ENCODE measurements at places on chromosomes 5 and 9.

DNA sequence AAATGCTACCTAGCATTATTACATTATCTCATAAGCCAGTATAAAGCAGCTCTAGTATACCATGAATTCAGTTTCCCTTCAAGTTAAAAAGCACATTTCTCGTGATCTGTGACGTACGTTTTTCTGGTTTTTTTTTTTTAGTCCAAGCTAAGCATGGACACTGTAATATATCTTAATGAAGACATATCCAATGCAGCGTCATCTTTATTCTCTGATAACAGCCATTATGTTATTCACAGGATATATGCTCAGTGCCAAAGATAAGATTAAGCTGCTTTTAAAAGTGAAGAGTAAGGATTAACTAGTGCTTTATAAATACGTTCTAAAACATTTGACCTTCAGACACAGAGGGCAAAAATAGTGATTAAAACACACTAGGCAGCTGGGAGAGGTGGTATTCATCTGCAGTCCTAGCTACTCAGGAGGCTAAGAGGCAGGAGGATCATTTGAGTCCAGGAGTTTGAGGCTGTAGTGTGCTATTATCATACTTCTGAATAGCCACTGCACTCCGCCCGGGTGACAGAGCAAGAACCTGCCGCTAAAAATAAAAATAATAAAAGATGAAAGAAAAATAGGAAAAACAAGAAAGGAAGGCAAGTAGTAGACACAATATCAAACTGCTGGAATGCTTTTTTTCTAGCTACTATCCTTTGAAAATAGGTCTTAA lies 7.7 kb downstream of the CSNK1A1 start:
- no peak for DNase-seq

DNA sequence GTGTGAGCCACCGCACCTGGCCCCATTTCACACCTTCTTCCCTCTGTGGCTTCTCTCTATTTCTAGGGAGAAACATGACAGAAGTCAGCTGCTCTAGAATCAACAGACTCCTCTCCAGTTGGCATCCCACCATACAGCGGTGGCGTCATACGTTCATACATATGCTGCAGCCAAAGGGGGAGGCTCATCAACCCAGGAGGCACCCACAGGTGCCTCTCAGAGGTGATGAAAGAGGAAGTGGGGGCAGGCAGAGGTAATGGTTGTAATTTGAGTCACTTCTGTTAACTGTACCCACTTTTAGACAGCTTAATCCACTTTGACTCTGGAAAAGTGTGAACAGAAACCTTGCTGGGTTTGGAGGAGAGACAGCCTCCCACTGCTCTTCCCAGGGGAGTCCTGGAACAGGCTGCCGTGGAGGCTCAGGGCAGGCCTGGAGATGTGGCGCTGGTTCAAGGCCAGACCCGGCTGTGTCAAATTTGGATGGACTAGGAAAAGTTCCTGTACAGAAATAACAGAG lies 47.3 kb upstream of the SUB1 start:
- DNase-seq, result no peak

GRCh38 chr9:18834740-18835361 lies 198.2 kb downstream of the SAXO1 start:
- DNase-seq, result no peak

GRCh38 chr5:126358525-126358924 lies 64.7 kb upstream of the GRAMD2B start:
- no peak for DNase-seq

DNA sequence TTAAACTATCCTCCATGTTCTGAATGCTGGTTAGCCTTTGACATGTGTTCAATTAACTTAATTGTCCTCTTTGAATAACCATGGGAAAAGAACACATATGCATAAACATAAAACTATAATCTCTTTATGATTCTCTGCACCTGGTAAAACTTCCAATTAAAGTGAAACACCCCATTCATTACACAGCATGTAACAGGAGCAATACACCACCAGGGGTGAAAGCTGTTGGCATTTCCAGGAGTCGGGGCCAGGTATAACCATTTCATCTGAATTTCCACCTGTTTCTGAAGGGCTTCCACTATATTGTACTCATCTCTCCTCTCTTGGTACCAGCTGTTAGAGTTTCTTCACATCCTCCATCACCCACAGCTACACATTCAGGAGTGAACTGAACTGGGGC lies 303.8 kb downstream of the EDIL3 start:
- DNase-seq, result no peak

DNA sequence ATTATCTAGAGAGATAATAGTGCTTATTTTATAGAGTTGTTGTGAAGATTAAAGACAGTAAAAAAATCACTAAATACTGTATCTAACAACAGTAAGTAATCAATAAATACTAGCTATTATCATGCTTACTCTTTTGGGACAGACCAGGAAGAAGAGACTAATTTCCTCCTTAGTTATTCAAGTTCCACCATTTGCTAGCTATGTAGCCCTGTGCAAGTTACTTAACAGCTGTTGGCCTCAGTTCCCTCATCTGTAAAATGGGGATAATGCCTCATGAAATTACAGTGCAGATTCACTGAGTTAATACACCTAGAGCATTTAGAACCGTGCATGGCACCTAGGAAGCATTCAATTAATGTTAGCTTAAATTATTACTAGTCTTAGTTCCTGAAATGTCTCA lies 2.6 kb downstream of the RBM18 start:
- DNase-seq, result no peak

DNA sequence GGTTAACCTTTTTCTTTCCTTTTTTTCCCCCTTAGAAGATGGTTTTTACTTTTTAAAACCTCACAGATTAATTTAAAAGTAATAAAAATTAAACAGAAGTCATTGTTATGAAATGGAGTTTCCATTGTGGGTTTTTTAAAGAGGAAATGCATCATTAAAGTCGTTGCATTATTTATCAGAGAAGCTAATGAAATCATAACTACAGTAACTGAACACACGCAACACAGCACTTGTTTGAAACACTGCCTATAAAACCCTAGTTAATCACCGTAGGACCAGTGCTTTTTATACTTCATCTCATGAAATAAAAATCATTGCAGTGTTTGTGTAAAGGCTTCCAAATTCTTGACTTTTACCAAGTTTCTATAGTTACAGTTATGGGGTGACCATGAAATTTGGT lies 82.4 kb upstream of the NTRK2 start:
- no peak for DNase-seq

GRCh38 chr9:21746550-21746949 lies 55.9 kb upstream of the MTAP start:
- DNase-seq, result no peak

- no peak for DNase-seq
These were observed 2.0 kb downstream of the TNC start for GRCh38 chr9:115115924-115116323.

DNA sequence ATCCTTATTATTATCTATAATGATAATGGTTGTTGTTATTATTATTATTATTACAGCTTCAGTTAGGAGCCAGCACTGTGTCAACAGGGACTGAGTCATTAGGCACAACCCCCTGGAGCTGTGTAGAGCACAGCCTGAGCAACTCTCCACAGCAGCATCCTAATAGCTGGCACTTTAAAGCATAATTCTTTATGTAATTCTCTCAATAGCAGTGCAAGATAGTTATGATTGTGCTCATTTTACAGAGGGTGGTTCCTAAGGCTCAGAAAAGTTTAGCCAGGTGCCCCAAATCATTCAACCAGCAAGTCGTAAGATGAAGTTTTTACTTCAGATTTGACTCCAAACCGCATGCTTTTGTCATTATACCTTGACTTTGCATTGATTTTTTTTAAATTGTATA lies 390.3 kb downstream of the ANXA1 start:
- no peak for DNase-seq

GRCh38 chr5:1753490-1753889 lies 46.1 kb downstream of the MRPL36 start:
- DNase-seq, result no peak

- no peak for DNase-seq
These were observed 1.2 kb upstream of the NEK6 start for GRCh38 chr9:124256517-124257069.

DNA sequence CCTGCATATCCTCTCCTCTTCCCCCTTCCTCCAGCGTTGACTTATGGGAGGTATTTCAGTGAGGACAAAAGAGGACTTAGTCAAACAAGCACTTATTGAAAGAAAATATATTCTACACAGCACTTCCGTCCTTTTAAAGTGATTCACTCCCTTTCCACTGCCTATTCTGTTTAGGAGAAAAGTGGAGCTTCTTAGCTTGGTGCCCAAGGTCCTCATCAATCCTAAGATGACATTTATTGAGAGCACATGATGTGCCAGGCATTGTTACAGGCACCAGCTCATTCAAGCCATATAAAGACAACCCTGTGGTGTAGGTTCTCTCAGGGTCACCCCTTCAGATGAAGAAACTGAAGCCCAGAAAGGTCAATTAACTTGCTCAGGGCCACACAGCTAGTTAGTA lies 95.9 kb downstream of the KCNIP1 start:
- DNase-seq, result no peak

GRCh38 chr9:132498531-132499210 lies 83.7 kb upstream of the BARHL1 start:
- DNase-seq, result no peak

DNA sequence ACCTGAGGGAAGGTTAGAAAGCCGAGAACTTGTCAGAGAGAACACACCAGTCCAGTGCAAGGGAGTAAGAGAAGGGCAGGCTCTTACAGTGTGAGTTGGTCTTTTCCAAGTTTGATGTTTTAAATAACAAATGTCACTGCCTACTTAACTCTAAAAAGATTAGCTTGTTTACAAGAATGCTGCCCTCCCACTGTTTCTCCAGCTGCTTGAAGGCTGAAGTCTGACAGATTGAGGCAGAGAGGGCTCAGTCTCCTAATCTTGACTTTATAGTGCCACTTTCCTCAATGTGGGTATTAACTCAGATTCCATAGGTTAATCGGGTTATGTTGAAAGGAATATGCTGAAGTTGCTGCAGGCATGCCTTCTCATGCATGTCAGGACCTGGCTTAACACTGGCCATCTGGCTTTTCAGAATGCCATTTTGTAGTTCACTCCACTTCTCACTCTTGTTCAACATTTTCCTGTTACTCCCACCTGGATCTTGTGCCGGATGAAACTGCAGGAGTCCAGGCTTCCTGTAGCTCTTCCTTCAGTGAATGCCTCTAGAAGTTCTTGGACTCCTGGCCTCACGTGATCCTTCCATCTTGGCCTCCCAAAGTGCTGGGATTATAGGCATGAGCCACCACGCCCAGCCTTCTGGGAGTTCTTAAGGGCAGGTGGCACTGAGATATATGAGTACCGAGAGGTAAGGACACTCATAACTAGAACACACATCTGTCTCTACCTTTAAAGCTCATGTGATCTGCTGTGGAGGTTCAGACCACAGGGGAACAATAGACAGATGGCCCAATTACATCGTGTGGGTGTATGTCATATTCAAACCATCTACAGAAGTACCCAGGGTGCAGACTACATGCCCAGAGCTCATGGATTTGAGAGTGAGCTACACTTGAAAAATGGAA lies 249.7 kb downstream of the ARHGAP26 start:
- no peak for DNase-seq

GRCh38 chr5:146529984-146530383 lies 14.0 kb upstream of the GPR151 start:
- DNase-seq, result no peak

DNA sequence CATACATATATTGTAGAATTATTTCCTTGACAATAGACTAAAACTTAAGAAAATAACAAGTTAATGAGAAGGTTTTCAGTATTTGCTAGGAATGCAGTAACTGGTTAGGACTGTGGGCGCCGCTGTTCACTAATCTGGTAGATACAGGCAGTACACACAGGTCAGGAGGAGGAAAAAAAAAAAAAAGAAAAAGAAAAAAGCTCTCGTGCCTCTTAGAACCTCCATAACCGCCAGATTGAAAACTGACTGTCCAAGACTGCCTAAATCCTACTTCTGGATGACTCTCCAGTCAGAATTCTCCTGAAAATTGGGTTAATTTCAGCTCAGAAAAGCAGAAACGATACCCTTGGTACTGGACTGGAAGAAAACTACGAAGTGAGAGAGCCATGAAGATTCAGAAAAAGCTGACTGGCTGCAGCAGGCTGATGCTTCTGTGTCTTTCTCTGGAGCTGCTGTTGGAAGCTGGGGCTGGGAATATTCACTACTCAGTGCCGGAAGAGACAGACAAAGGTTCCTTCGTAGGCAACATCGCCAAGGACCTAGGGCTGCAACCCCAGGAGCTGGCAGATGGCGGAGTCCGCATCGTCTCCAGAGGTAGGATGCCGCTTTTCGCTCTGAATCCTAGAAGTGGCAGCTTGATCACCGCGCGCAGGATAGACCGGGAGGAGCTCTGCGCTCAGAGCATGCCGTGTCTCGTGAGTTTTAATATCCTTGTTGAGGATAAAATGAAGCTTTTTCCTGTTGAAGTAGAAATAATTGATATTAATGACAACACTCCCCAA lies at the start of gene PCDHGA1:
PCDHGA1 (plus strand) TSS at position 216 of the 782 bp plus-strand sequence.
- DNase-seq, result no peak

GRCh38 chr5:72076621-72077300 lies 30.5 kb upstream of the MAP1B start:
- no peak for DNase-seq

- DNase-seq, result no peak
These were observed 68.7 kb downstream of the MTMR12 start for GRCh38 chr5:32244017-32244416.

DNA sequence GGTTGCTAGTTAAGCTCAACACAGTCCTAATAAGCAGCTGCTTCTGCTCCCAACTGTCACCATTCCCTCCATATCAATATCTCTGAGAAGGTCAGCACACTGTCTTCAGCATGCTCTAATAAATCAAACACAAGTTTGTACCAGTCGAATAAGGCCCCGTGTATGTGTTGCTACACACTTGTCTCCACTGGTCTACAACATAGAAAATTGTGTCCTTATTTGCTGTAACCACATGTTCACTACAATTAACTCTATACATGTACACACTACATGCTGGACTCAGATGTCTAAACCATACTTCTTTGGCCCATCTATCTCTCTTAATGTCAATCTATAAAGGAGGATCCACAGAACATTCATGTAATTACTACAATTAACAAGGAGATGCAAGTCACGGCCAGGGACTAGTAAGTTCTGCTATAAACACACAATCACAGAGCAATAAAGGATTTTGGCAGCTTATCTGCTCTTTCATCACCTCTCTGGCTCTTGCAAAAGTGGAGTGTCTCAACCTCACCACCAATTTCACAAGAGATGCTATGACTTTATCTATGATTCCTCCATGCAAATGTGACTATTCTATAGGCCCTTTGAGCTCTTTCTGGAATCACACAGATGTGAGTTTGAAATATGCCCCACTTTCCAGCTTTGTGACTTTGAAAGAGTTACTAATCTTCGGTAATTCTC lies 143.9 kb downstream of the SEMA5A start:
- DNase-seq, result no peak

All from activated T-cell treated with anti-CD3 and anti-CD28 coated beads for 1 hour (primary cell).